ENCODE measurements at places on chromosomes 5 and 9.
A peak's percentile ranks its signal among the peaks of the same experiment; 100 is the strongest.

DNA sequence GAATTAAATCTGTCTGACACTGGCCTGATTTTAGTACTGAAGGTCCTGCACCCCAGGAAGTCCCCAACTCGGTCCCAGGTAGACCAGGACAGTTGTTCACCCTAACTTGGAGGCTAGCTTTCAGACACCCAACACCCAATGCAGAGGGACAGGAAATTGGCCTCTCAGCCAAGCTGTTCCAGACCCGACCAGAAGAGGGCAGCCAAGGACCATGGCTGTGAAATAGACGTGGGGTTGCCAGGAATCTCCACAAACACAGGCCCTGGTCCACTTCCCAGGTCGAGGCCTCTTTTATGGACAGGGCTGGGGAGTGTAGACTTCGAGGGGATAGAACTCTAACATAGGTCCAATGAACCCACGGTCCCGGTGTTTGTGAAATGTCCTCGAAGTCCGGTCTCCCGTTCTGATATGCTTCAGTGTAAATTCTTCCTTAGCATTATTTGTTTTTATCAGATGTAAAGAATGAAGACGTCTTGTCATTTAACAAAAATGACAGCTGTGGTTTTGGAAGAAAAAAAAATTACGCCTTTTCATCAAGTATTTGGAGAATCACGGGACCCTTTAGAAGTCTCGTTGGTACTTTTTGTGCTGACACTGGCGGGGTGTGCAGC is 260.3 kb upstream of the ADAMTS16 start:
- DNase-seq: peak; percentile 33

- no peak for DNase-seq
These were observed 414.0 kb upstream of the IRX1 start for GRCh38 chr5:3181671-3182070.

DNA sequence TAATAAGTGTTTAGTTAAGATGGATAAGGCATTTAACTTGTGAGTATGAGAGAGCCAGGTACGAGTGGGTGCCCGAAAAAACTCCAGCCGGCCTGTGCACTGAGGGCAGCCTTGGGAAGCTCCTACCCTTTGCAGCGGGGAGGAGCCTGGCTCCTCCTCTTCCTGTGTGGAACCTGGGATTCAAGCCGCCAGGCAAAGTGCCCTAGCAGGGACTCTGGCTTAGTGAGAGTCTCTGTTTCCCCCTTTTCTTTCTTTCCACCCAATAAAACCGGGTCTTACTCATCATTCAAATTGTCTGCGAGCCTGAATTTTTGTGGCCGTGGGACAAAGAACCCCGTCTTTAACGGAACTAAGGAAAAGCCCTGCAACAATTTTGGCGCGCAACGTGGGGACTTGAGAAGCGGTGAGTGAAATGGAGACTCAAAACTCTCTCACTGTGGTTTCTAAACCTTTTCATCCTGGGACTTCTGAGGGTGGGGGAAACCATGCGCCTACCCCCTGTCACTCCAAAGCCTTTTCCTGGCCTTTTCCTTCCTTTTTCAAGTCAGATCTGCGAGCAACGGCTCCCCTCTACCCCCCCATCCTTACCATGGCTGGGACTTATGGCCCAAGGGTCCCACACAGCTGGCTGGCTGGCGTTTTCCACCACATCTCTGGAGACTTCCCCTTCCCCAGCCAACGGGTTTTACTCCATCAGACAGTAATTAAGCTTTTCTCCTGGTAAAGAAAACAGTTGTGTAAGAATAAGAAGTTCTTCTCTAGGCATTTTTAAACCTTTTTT is 535.7 kb upstream of the ACO1 start:
- DNase-seq: no peak

DNA sequence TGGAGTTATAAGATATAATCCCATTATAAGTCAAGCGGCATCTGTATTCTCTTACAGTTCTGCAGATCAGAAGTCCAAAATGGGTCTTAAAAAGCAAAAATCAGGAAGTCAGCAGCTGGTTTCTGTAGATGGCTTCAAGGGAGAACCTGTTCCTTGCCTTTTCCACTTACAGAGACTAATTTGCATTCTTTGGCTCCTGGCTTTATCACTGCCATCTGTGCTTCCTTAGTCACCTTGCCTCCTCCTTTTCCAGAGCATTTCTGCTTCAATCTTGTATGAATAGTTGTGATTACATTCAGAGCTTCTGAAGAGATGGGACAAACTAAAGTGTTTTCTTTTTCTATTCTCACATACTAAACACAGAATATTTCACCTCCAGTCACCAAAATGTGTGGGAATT is 647.3 kb upstream of the GRAMD2B start:
- no peak for DNase-seq

DNA sequence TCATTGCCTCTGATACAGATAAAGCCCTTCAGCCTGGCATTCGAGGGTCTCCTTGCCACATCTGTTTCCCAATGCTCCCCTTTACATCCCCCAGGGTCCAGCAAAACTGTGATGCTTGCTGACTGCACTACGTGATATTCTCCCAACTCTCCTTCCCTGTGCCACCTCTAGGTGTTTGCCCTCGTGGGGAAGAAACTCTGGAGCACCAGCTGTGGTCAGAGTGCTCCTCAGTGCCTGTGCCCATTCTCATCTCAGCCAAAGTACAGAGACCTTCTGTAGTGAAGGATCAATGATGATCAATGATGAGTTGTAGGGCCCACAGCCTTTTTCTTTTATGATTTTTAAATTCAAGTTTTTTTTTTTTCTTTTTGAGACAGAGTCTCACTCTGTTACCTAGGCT is 40.3 kb upstream of the MELK start:
- DNase-seq: no peak

Measured in fibroblast of skin of left quadriceps (primary cell).